ENCODE measurements at places on chromosomes 4 and X.
A peak's percentile ranks its signal among the peaks of the same experiment; 100 is the strongest.

GRCh38 chrX:10811111-10811510 lies 190.7 kb upstream of the MID1 start:
- no peak for DNase-seq

DNA sequence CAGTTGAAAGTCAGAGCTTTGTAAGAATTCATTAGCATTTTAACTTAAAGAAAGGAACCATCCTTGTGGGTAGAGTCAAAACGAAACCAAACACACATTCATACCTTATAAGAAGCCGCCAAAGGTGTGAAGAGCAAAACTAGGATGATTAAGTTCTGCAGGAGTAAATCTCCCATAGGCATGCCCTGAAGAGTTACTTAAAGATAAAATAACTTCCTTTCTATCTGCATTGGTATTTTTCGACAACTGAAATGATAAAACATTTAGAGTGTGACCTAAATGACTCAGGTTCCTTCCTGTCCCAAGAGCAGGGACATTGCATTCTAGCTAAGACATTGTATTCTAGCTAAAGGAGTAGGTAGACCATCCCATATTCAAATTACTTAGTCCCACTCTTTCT lies 75.3 kb downstream of the BCOR start:
- DNase-seq: no peak

- peak; percentile 33 for DNase-seq
Measured at GRCh38 chr4:142474398-142475087, 371.6 kb downstream of the INPP4B start.

DNA sequence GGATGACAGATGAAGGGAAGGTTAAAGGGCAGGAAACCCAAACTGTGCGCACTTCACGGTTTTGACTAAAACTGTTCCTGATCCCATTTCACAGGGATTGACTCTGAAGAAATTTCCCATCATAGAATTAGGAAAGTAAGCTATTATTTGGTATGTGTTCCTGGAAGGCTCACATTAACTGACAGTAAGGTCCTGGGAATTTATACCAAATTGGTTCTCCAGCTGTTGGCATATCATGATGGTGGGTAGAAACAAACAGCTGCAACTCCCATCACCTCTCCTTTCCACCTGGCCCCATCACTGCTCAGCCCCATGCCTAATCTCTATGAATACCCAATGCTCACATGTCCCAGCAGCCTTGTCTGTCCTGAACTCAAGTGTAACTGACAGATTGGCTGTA lies 121.2 kb downstream of the GPC3 start:
- no peak for DNase-seq

GRCh38 chr4:103075894-103076746 lies 441 bp downstream of the SLC9B2 start:
- DNase-seq: peak; percentile 70

- DNase-seq: no peak
Measured at GRCh38 chr4:176883681-176884418, 91.1 kb upstream of the VEGFC start.

DNA sequence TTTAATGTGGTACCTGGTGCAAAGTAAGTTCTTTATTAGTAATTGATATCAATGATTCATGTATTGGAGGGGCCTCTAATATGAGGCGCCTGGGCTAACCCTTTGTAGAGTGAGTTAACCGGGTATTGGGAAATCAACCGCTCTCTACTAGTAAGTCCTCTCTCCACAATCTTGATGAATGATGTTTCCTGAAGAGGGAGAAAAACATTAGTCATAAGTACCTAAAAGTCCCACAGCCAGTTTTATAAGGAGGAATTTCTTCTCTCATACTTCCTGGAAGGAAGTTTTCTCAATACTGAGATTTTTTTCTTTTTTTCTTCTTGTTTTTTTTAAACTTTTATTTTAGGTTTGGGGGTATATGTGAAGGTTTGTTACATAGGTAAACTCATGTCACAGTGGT lies 62.3 kb downstream of the AGTR2 start:
- DNase-seq: no peak

DNA sequence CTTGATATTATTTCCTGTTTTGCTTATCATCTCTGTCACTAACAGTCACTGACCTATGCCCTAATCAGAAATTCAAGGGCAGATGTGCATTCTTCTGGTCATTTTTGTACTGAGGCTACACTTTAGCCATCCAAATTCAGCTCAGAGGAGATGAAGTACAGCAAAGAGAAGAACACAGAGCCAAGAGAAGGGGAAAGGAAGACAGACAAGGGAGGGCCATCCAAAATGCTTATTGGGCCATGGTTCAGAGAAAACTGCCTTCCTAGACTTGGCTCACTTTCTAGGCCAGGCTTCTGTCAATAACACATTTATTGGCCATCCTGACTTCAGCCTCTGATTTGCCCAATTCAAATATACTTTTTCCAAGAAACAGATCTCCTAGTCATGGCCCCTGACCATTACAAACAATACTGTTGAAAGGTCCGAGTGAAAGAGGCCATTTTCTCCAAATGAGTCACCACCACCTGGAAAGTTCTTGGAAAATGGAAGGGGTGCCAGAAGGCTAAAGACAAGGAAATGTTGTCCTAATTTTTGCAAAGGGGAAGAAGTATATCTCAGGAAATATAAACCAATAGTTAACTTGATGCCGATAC lies 56.4 kb downstream of the DCX start:
- DNase-seq: no peak

Measured in CD4-positive, alpha-beta T cell treated with Interleukin-12 subunit alpha and Interleukin-12 subunit beta, for 1 hour (primary cell).